Activated CD4-positive, alpha-beta T cell treated with anti-CD3 and anti-CD28 coated beads, Interleukin-2, amount 10 ng/mL, durations not matched to agents 7 days and 5 days (primary cell): ENCODE measurements at places on chromosomes 16 and 17. TPM values are rescaled to one million over a fixed set of nuclear protein-coding genes. Genes with fewer than 3 reads are reported as not detected.

DNA sequence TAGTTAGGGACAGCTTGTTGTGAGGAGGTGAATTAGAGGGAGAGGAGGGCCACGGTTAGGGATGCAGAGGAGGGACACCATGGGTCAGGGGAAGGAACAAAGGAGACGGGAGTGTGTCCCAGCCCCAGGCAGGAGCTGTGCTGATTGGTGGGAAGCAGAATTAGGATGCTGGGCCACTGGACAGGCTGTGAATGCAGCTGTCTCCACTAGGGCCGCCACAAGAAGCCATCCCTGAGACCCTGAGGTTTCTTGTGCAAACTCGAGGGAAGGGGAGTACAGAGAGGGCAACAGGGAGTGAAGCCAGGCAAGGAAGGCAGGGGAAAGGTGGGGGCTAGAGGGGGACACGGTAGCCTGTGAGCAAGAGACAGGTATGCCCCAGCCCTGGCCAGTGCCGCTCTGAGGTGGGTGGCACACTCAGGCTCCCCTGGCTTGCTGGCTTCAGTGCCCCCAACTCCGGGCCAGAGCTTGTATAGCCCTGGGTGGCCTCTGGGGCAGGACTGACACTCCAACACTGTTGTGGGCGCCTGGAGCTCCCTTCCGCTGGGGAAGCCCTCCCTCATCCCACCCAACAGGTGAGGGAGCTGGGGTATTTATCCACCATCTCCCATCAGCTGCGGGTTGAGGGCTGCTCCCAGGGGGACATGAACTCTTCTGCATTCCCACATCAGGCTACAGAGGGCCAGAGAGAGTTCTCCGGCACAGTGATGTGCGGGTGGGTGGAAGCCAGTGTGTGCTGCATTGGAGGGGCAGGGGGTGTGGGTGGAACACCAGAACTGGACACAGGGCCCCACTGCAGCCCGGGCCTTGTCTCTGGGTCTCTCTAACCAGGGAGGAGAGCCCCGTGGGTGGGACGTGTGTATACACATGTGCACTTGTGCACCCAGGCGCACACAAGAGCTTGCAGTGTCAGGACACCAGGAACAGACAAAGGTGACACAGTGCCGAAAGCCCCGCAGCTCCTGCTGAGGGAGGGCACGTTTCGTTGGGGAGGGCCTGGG, 8.3 kb upstream of the SPPL2C start:
- DNase-seq = no peak

DNA sequence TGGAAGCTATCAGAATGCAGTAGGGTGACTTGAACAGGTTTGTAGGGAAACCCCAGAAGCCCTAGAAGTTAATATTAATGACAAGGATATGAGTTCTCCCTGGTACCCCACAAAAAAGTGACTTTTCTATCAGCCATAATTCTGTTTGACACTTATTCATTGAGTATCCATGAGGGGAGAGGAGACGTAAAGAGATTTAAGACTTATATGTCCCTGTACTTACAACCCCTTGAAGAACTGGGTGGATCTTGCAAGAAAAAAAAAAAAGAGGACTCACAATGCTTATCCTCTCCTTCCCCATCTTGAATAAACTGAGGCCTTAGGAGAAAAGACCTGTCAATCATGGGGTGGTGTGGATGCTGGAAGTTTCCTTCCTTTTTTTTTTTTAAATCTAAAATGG, 203.5 kb downstream of the CBLN1 start:
- no peak for DNase-seq

DNA sequence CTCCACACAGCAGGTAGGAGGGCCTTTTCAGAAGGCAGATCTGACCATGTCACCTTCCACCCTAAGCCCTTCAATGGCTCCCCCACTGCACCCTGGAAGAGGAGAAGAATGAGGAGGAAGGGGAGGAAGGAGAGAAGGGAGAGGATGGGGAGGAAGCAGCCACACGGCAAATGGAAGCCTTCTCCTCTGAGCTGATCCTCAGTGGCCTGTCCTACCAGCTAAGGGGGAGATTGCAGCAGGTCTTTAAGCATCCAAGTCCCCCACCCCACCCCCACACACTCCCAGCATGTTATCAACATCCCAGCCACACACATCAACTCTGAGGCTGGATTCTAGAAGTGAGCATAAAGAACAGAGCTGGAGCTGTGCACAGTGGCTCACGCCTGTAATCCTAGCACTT, 46.2 kb upstream of the RBFOX3 start:
- no peak for DNase-seq

DNA sequence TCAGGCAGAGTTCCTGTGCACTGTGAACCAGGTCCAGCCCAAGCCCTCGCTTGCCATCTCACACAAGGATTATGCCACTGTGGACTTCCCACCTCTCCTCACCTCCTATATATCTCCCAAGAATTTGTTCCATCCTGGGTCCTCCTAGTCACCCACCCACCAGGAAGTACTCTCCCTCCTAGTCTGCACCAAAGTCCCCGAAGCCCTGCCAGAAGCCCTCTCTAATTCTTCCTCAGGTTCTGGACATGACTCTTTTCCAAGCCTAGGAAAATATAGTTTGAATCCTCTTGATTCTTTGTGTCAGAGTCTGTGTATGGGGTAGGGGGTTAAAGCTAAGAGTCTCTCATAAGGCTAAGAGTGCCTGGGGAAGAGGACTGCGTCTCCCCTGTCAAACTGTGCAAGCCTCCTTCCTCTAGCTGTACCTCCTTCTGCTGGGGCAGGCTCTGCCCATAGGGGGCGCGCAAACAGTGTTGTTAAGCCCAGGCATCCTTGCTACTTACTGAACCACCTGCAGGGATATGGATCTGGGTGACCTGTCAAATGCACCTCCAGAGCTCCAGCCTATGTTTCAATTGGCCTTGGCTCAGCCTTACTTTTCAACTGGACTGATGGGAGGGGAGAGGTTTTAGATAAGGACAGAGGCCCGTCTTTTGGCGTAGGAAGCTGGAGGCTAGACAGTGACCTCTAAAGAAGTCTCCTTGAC, 16.6 kb upstream of the DLX4 start:
- DNase-seq = peak; percentile 87

DNA sequence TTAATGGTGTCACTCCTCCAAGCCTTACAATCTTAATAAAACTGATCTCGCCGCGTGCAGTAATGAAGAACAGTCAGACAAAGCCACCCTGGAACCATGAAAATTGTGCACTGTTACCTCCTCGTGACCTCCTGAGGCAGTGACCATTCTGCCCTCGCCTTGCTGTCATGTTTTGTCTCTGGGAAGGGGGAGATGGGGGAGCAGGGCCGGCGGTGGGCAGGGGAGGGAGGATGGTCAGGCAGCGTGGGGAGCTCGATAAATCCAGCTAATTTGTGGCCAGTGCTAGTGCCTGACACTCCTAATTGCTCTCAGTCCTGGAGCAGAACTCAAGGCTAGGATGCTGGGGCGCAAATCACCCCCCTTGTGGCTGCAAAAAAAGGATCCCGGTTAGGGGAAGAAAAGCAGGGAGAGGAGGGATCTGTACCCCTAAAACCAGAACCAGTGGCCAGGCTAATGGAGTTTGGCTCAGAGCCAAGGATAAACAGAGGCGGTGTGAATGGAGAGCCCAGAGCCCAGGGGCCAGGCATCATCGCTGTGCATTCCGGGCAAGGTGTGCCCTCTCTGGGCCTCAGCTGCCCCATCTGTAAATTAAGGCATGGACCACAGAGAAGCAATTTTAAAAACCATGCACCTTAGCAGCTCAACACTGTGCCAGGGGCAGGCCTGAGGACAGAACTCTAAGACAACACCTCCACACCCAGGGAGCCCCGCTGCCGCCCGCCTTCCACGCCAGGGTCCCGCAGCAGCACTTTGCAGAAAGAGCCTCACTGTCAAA, 113.3 kb downstream of the ZNF423 start:
- no peak for DNase-seq

- no peak for DNase-seq
Observed at GRCh38 chr16:2035431-2036199, 8.9 kb downstream of the NHERF2 start.

DNA sequence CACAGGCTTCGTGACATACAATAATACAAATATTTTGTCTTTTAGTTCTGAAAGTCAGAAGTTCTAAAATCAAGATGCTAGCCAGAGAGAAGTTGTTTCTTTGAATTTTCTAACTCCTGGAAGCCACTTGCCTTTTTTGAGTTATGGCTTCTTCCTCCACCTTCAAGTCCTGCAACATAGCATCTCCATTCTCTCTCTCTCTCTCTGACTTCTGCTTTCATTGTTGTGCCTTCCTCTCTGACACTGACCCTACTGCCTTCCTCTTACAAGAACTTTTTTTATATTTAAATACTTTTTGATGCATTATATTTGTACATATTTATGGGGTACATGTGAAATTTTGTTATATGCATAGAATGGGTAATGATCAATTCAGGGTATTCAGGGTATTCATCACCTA, 205.9 kb downstream of the MAP2K6 start:
- no peak for DNase-seq

GRCh38 chr17:64780096-64781013, 118.2 kb upstream of the SMURF2 start:
- peak; percentile 86 for DNase-seq

DNA sequence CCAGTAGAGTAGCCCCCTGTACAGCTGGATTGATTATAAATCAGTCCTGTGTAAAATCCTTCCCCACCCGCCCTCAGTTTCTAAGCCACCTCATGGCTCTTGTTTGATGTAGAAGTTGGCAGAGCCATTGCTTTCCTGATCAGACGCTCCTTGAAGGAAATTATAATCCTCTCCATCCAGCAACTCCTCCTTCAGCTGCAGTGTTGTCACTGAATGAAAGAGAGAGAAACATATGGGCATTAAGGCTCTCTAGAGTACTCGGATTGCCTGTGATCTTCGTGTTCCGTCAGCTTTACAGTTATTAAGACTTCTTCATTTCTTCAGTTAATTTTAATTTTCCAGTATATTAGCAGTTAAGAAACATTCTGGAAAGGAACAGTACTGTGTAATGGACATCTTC, 14.3 kb downstream of the NME2 start:
- no peak for DNase-seq

GRCh38 chr17:2125013-2125535, 70.2 kb downstream of the HIC1 start:
- no peak for DNase-seq

GRCh38 chr16:30374538-30374937, at the start of gene MYL11:
Gene MYL11, plus strand, starts transcription at chr16:30374802. Its CDS starts 56 bp downstream, at chr16:30374858.
- DNase-seq = no peak

DNA sequence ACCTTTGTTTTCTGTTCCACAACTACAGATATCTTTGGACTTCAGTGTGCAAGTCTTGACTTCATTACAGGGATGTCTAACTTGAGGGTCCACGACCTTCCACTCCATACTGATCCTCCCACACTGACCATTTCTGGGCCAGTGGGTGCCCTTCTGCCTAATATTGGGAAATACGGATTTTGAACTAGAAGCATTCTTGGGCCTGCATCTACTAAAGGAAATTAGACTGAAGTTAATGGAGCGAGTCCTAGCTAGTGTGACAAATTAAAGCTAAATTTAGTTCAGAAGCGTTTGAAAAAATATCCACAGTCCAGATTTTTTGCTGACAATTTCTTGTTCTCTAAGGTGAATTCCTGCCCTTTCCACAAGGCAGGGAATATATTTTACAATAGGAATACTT, 9.9 kb upstream of the TMIGD1 start:
- DNase-seq = no peak

GRCh38 chr17:36755586-36755985, 154.2 kb downstream of the MRM1 start:
- peak; percentile 50 for DNase-seq

DNA sequence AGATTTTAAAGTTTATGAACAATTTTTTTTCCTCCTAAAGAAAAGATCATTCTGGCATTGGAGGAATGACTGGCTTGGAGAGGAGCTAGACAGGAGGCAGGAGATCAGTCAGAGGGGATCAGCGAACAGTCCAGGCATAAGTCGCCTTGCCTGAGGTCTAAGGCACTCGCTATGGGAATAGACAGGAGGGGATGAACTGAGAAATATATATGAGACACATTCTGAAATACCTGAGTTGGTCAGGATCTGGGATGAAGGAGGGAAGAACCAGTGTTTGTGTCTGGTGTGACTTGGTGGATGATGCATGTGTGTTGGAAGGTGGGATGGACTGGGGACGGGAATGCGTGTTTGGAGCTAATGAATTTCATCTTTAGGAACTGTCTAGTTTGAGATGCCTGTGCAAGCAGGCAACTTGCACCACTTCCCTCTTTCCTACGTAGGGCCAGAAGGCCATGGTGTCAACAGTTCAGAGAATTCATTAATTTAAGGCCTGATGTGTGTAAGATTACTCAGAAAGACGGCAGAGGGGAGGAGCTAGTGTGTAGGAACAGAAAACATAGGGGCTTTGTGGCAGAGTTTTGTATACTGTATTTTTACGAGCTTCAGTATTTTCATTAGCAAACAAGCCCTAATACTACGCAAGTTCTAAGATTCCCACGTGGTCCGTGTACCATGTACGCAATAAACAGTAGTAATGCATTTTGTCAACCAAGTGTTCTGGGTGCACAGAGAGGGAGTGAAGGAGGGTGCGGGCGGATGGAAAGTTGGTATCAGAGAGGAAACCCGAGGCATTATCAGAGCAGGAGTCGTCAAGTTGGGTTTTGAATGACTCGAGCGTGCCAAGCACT, 825 bp downstream of the HEATR6 start:
- no peak for DNase-seq

DNA sequence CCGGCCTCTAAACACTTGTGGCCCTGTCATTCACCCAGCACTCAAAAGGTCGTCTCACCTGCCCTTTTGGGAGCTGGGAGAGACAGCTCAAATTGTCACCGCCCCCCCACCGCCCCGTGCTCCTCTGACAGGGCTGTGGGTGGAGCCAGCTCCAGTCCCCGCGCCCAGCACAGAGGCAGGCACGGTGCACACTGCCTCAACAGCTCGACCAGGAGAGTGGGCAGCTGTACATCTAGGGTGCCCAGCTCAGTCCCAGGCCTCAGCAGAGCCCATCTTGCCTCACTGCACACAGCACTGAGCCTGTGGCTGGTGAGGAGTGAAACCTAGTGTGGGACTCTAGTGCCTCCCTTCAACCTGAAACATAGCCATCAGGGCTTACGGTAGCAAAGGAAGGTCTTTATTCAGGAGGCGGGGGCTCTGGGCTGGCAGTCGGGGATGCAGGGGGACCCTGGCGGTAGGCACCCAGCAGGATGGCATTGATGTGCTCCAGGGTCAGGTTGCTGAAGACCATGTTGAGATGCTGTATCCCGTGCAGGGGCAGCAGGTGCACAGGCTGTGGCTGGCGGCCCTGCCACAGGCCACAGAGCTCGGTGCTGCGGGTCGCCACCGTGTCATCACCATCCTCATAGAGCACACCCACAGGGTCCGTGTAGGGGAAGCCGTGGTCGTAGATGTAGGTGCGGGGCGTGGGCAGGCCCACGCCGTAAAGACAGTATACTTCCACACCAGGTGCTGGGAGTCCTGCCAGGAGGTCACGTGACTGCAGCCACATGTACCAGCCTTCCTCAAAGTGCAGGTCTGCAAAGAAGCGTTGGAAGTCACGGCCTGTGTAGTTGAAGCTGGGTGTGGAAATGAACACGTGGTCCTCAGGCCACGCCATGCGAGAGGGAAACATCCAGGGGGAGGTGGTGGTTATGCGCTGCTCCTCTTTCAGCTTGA, 3.1 kb upstream of the PSMB10 start:
- peak; percentile 26 for DNase-seq

KRT24 gene
- not detected for total RNA-seq

C17orf100 gene
- 2.5 TPM for total RNA-seq

ERAL1 gene
- 42.9 TPM for total RNA-seq

ALDH3A1 gene
- not detected for total RNA-seq

SEPHS2 gene
- 52.2 TPM for total RNA-seq

PROCA1 gene
- total RNA-seq = 5.5 TPM

MYL11 gene
- not detected for total RNA-seq

RPGRIP1L gene
- 4.9 TPM for total RNA-seq

DLX4 gene
- total RNA-seq = 0.17 TPM
